ENCODE measurements at places on chromosomes 3 and 15.

- no peak for DNase-seq
Measured at GRCh38 chr3:141388823-141389621, 20.7 kb downstream of the ZBTB38 start.

DNA sequence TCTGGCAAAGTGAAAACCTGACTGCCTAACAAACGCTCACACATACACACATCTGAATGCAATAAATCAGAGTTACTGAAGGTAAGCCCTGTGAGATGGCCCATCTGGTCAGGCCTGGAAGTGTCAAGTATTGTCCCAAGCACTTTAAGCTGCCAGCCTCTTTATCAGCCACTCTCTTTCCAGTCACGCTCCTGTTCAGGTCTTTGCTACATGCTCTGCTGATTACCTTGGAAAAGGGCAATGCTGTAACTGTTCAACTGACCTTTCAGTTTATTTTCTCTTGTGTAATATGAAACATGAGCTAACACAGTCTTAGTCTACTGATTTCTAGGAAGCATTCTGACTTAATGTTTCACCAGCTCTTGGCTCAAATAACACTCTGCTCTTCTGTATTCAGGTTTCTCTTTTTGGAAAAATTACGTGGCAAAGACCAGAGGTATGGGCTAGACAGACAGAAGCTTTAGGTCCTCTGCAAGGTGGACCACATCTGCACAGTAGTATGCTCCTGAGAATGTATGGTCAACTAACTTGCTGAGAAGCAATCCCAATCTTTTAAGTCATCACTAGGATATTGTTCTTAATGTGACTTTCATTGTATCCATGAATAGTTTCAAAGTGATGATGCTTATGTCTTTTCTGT is 44.5 kb downstream of the GBE1 start:
- DNase-seq = no peak

DNA sequence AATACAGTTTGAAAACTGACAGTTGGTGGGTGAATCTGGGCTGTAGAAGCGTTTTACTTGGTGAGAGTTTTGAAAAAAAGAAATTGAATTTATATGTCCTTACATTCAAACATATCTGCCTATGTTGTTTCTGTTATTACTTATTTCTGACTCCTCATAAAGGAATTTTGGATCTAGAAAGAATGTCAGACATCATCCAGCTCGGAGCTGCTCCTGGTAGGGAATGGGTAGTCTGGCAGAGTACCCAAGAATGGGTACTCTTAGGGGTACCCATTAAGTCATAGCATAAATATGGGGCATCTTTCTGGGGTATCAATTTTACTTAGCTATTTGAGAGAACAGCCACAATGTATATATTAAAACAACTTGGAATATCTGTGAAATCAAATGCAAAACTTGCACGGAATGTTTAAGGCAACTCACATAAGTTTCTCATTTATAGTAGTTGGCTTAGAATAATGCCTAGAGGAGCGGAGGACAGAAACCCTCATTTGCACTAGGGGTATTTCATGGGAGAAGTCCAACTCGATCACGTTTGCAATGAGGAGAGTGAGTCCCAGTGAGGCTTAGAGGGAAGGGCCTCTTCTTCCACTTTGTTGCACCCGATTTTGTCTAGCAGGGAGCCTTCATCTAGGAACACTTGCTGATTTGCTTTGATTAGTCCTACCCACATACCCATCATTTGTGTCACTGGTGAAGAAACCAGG is 2.4 kb upstream of the LARP6 start:
- DNase-seq = no peak

GRCh38 chr3:195566797-195567196 is 16.9 kb downstream of the APOD start:
- DNase-seq = no peak

GRCh38 chr3:156764751-156765150 is 61.4 kb upstream of the LEKR1 start:
- no peak for DNase-seq

- no peak for DNase-seq
Measured at GRCh38 chr15:43239732-43240491, 19.1 kb upstream of the EPB42 start.

DNA sequence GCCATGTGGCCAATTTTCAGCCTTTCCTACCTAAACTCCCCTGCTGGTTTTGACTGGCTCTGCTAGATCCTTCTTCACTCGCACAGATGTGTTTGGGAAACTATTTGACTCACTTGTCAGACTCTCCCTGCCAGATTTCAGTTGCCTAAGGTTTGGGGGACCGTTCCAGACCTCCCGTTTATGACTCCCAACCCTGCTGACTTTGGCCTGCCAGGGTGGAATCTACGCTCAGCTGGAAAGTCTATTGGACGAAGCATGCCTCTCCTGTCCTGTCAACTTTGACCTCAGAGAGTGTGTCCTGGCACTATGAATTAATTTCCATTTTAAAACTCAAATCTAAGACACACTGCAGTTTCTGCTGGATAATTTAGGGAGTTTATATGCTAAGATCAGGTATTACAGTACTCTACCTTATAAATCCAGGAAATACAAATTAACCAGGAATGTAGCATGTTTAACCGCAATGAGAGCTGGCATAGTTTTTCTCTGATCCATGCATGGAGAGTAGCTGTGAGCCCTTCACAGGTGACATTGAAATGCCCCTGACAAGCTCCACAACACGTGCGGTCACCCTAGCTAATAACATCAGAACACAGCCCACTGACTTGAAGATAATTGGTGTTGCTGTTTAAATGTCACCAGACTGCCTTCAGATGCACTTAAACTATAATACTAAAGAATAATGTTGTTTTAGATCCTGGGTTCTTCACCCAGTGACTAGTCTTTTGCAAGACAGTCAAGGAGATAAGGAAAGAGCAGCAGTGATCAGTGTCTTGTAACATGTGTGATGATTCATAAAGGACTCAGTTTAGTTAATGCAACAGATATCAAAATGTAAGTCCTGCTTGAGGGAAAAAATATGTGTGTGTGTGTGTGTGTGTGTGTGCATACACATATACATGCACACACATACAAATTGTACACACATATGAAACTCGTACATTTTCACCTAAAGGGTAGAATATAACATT is 223.0 kb upstream of the MCTP2 start:
- DNase-seq = no peak

GRCh38 chr3:40268802-40269524 is 40.5 kb upstream of the EIF1B start:
- DNase-seq = no peak

DNA sequence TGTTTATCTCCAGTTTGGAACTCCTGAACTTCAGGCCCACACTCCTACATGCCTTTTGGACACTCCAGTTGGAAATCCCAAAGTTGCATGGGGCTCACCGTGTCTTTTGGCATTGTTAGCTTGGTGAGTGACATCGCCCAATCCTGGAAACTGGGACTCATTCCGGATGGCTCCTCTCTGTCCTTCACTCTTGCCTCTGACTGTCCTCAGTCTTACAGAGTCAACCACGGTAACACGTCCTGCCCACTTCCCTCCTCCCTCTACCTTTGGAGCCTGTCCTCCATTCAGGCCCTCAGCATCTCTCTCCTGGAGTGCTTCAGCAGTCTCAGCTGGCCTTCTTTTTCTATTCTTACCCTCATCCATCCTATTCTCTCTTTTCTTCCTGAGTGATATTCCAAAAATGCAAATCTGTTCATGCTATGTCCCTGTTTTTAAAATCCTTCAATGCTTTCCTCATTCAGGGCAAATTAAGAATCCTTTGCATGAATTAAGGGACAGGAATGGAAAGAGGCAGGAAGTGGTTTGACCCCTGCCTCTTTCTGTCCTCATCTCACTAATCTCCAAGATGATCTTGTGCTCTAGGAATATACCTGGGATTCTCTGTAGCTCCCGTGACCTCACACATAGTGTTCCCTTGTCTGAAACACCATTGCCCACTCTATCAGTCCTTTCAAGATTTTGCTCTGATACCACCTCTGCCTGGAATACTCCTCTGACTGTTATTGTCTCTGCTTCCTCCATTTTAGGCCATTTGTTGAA is 42.5 kb downstream of the LPP start:
- DNase-seq = no peak

DNA sequence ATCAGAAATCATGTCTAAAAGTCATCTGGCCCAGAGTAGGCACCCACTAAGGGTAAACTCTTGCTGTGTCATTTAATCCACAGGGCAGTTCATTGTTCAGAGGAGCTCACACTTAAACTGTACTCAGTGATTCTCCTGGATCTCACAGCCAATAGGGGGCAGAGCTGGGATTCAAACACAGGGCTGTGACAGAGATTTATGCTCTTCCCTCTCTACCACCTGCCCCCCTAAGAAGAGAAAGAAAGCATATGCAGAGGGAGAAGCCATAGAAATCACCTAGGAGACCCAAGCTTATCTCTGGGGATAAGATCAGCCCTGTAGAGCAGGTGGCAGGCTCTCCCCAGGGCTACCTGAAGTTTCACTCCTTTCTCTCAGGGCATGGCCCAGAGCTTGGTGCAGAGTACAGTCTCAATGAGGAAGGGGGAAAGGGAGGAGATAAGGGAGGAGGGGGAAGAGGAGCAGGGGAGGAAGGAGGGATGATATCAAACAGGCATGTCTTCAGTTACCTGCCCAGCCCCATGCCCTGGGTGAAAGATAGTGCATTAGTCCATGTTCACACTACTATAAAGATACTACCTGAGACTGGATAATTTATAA is 51.8 kb upstream of the ADPGK start:
- no peak for DNase-seq

- no peak for DNase-seq
Measured at GRCh38 chr3:43061101-43061895, 44.6 kb downstream of the POMGNT2 start.

DNA sequence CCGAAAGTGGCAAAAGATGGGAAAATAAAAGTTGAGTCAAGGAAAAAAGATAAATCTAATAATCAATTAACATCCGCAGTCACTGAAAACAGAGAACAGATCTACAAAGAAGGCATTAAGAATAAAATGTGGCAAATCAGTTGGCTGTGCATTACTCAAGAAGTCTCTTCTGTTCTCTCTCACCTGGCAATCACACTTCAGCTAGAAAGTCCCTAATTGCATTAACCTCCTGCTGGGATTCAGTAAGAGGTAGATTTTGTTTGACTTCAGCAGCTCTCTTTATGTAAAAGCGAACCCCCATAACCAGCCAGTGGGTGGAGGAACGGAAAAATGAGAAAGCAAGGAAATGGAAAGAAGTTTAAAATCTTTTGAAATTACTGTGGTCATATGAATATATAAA is 94.7 kb upstream of the PLXND1 start:
- DNase-seq = no peak

GRCh38 chr3:10957976-10958749 is 34.4 kb upstream of the SLC6A1 start:
- DNase-seq = no peak

GRCh38 chr3:77298417-77298816 is 258.5 kb downstream of the ROBO2 start:
- no peak for DNase-seq

DNA sequence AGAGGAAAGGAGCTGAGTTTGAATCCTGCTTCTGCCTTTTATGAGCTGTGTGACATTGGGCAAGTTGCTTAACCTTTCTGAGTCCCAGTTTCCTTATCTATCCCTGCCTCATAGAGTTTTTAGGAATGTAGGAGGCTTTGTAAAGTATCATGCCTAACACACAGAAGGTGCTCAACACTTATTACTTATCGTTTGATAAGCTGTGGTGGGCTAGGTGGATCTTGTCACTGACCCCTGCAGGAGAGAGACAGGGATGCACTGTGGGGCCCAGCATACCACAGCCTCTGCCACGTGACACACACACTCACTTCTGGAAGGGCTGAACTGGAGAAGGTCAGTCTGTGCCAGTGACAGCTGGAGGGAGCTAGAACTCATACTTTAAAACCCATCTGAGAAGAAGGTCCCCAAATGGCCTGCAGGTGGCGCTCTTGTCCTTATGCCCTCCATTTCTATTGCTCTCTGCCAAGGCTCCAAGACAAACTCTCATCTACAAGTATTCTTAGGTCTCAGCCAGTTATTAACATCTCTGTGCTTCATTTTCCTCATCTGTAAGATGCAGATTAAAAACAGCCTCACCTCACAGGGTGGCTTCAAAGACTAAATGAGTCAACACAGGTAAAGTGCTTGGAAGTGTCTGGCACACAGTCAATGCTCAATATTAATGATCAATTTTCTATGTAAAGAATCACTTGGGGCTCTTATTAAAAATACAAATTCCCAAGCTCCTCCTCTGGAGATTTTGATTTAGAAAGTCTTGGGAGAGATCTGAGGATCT is 57.5 kb upstream of the HACD2 start:
- DNase-seq = peak; percentile 61

GRCh38 chr15:71666763-71667620 is 143.4 kb upstream of the NR2E3 start:
- no peak for DNase-seq

DNA sequence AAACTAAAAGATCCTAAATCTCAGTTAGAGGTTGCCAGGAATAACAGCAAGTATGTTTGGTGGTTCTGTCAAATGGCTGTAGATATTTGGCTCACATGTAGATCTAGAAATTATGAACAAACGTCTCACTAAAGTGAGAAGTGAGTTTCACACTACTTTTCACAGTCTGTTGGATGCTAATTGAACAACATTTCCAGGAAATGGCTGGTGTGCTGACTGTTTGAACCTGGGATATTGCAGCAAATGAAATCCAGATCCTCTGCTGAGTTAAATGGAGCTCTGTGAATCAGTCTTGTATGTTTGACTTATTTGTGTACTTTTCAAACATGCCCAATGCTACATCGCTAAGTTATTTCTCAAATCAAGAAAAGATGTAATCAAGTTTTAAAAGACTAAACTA is 21.3 kb upstream of the RSL24D1 start:
- no peak for DNase-seq

GRCh38 chr3:57130571-57131209 is 34.5 kb downstream of the IL17RD start:
- no peak for DNase-seq

DNA sequence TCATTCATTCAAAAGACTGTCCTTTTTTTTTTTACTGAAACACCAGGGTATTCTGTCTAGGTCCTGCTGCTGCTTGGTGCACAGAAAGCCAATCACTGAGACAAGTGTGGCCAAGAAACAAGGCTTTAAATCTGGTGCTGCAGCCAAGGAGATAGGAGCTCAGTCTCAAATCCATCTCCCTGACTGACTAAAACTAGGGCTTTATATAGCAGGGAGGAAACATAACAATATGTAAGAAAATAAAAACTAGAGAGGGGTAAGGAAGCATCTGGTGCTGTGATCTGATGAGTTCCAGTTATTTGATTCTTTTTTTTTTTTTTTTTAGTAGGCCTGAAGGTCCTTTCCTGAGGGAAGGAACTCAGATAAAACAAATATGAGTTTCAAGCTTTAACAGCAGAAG is 139.8 kb downstream of the ATG7 start:
- DNase-seq = no peak

GRCh38 chr3:108328821-108329486 is 32.6 kb downstream of the HHLA2 start:
- DNase-seq = no peak

DNA sequence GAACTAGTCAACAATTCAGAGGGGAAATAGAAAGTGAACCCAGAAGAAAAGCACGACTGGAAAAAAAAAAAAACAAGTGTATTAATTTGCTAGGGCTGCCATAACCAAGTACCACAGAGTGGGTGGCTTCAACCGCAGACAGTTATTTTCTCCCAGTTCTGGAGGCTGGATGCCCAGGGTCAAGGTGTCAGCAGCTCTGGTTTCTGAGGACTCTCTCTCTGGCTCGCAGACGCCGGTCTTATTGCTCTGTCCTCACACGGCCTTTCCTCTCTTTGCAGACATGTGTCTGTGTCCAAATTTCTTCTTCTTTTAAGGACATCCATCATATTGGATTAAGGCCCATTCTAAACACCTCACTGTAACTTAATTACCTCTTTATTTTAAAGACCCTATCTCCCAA is 291.8 kb downstream of the XXYLT1 start:
- no peak for DNase-seq

All from GM06990 (cell line).